Fibroblast of the aortic adventitia (primary cell): ENCODE measurements at places on chromosomes 7 and 10. TPM values are rescaled to one million over a fixed set of nuclear protein-coding genes. Genes with fewer than 3 reads are reported as not detected.

CALHM2 gene
- 57.6 and 91.4 TPM in 2 replicates for total RNA-seq

GRCh38 chr10:131626274-131626673, 274.5 kb upstream of the PPP2R2D start:
- no peak for DNase-seq

GRCh38 chr7:43148161-43148731, 35.8 kb downstream of the HECW1 start:
- DNase-seq: no peak

- peak; percentile 74 for DNase-seq
Observed at GRCh38 chr7:94396596-94396995, 1.9 kb downstream of the COL1A2 start.

FGFBP3 gene
- total RNA-seq: 1.2 and 1.8 TPM in 2 replicates

- no peak for DNase-seq
Observed at GRCh38 chr7:130897515-130898419, 163.8 kb upstream of the KLF14 start.

GRCh38 chr10:3421537-3422257, 249.1 kb upstream of the PITRM1 start:
- DNase-seq: no peak

DNA sequence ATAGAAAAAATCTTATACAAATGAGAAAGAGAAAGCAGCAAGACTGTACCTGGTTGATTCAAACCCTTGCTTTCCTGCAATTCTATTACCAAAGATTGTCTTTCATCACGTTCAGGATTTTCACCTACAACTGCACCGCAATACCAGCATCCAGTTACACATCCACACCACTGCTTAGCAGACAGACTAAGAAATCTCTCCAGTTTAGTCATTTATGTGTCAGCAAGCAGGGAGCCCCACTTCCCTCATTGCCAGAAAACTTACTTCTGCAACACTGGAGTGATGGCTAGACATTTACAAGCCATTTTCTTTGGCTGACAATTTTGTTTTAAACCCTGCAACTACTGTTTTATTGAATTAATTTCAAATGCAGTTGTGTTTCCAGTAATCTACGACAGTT, 359.6 kb upstream of the MEOX2 start:
- DNase-seq: peak; percentile 15

CFAP58 gene
- total RNA-seq: 0.36 and 0.98 TPM in 2 replicates

MRC1 gene
- 0.08 and 0.09 TPM in 2 replicates for total RNA-seq

DNA sequence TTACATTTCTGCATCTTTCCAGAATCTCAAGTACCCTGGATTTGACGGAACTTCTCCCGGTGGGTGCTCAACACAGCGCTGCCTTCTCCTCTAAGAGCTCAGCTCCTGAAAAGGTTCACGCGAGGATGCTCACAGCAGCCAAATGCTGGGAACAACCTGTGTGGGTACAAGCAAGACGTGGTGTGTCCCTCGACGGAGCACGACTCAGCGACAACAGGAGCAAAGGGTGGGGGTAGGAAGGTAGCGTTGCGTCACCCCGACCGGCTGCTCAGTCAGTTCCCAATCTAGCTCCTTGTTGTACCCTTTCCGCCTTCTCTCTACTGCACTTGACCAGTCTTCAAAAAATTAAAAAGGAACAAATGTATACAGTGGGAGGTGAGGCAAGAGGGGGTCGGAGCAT, 117.3 kb downstream of the PTPRN2 start:
- DNase-seq: no peak
